ENCODE measurements at places on chromosomes 7 and 10.
A peak's percentile ranks its signal among the peaks of the same experiment; 100 is the strongest.

GRCh38 chr7:18278316-18278715 is 217.2 kb upstream of the HDAC9 start:
- no peak for DNase-seq
- no peaks in the 10 kb centered on the region for H3K36me3 ChIP-seq
- H3K27ac ChIP-seq = no peak overlapping the region
- H3K27me3 ChIP-seq = no peaks in the 10 kb centered on the region
- H3K4me1 ChIP-seq = no peaks in the 10 kb centered on the region
- H3K4me3 ChIP-seq = no peak overlapping the region

DNA sequence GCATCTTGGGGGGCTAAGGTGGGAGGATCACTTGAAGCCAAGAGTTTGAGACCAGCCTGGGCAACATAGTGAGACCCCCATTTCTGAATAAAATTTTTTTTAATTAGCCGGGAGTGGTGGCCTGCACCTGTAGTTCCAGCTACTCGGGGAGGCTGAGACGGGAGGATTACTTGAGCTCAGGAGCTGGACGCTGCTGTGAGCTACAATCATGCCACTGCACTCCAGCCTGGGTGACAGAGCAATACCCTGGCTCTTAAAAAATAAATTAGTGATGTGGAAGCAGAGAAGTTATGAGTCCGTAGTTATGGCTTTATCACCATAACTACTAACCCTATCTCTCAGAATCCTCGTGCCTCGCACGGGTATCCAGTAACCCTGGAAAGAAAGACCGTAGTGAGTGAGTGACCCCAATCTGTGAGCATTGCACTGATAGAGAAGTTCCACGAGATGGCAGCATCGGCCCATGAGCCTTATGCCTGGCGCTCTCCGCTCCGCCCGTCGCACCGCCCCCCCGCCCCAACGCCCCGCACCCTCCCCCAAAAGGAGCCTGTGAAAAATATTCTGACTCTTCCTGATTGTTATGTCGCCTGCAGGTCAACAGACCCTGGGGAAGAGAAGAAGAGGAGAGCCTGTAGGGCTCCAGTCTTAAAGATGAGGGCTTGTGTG is 4.9 kb upstream of the SLC29A3 start:
- H3K27ac ChIP-seq = no peak overlapping the region
- peak overlapping the region; percentile 33 for H3K4me3 ChIP-seq
- no peaks in the 10 kb centered on the region for H3K36me3 ChIP-seq
- peaks cover 25% of the 10 kb centered on the region for H3K4me1 ChIP-seq

GRCh38 chr10:88097092-88097516 is 233.7 kb downstream of the PTEN start:
- no peak for DNase-seq
- H3K27ac ChIP-seq = no peak overlapping the region
- no peaks in the 10 kb centered on the region for H3K27me3 ChIP-seq
- H3K4me3 ChIP-seq = no peak overlapping the region
- H3K4me1 ChIP-seq = no peaks in the 10 kb centered on the region

GRCh38 chr10:120961795-120962755 is 110.9 kb downstream of the WDR11 start:
- H3K4me1 ChIP-seq = peaks cover 25% of the 10 kb centered on the region
- H3K27me3 ChIP-seq = peaks cover 26% of the 10 kb centered on the region
- peak overlapping the region; percentile 23 for H3K4me3 ChIP-seq
- DNase-seq = no peak

- no peaks in the 10 kb centered on the region for H3K36me3 ChIP-seq
- H3K4me3 ChIP-seq = no peak overlapping the region
- peak; percentile 51 for DNase-seq
- no peak overlapping the region for H3K27ac ChIP-seq
- H3K27me3 ChIP-seq = no peaks in the 10 kb centered on the region
- H3K4me1 ChIP-seq = peaks cover 12% of the 10 kb centered on the region
Measured at GRCh38 chr7:10429511-10429910, 544.2 kb upstream of the PHF14 start.

DNA sequence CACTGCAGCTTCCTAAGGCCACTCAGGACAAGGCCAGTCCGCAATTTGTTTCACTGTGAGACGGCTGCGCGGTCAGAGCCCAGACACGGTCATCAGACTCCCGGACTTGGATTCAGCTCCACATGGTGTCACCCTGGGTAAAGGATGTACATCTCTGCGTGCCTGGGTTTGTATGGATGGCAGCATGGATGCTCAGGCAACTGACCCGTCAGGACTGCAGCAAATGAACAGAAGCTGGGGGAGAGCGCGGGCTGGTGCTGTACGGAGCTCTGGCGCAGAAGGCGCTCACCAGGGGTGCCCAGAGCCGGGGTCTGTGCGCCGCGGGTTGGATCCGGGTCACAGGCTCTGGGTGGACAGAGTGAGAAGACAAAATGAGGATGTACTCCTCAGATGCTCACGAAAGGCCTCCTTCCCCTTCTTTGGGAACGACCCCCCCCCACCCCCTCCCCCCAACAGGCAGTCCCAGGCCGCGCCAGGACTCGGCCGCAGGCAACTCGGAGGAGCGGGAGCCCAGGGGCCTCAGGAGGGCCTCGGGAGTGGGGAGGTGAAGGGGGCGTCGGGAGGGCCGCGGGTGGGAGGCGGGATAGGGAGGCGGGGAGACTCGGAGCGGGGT is 92.4 kb downstream of the CXCL12 start:
- H3K36me3 ChIP-seq = no peaks in the 10 kb centered on the region
- peaks cover 7% of the 10 kb centered on the region for H3K4me1 ChIP-seq
- no peak overlapping the region for H3K27ac ChIP-seq

DNA sequence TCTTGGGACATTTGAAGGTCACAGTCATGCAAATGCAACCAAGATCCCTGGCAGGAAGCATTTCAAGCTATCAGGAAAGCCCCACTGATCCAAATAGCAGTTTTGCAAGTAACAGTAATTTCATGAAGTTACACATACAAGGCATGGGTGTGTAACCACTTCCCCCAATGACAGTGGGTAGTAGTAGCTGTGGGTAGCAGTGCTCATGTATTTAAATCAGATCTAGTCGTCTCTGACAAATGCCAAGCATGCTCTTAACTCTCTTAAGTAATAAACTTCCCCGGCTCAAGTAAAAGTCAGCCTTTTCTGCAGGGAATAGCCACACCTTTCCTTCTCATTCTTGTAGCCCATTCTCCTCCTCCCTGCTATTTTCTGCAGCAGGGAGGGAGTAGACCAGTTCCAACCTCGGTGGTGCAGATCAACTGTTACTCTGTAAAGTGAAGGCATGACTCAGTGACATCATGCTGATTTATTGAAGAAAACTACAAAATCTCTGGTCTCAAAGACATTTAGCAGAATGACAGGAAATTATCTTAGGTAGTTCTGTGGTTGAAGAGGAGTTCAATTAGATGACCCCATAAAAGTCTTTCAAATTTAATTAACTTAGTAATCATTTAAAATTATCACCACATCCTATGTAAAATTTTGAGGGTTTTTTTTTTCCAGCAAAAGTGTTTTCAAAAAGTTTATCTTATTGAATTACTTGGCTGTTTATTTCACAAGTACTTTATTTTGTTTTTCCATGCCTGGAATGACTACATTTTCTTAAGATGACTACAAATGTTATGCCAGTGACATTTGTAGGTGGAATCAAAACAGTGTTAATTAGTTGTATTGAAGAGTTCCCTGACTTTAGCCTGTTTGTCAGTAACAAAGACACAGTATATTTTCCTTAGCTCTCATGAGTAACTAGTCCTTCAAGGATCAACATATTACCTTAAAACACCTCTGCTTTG is 568.3 kb downstream of the INHBA start:
- no peaks in the 10 kb centered on the region for H3K36me3 ChIP-seq
- no peak for DNase-seq
- no peak overlapping the region for H3K4me3 ChIP-seq
- H3K4me1 ChIP-seq = no peaks in the 10 kb centered on the region

- H3K27me3 ChIP-seq = no peaks in the 10 kb centered on the region
- H3K27ac ChIP-seq = no peak overlapping the region
- H3K36me3 ChIP-seq = no peaks in the 10 kb centered on the region
- DNase-seq = no peak
Measured at GRCh38 chr7:50771120-50772002, 11.3 kb downstream of the GRB10 start.

GRCh38 chr10:80699602-80700039 is 161.9 kb downstream of the SH2D4B start:
- no peak overlapping the region for H3K4me3 ChIP-seq
- H3K27me3 ChIP-seq = no peaks in the 10 kb centered on the region
- peak; percentile 94 for DNase-seq
- H3K27ac ChIP-seq = no peak overlapping the region
- no peaks in the 10 kb centered on the region for H3K4me1 ChIP-seq
- H3K36me3 ChIP-seq = no peaks in the 10 kb centered on the region

- H3K36me3 ChIP-seq = no peaks in the 10 kb centered on the region
- no peak overlapping the region for H3K27ac ChIP-seq
- H3K4me1 ChIP-seq = no peaks in the 10 kb centered on the region
- H3K4me3 ChIP-seq = no peak overlapping the region
- DNase-seq = no peak
- no peaks in the 10 kb centered on the region for H3K27me3 ChIP-seq
Measured at GRCh38 chr7:100614308-100614861, 2.0 kb downstream of the MOSPD3 start.

- no peaks in the 10 kb centered on the region for H3K36me3 ChIP-seq
- H3K4me3 ChIP-seq = no peak overlapping the region
- H3K4me1 ChIP-seq = no peaks in the 10 kb centered on the region
- no peak for DNase-seq
- no peak overlapping the region for H3K27ac ChIP-seq
Measured at GRCh38 chr7:28135315-28135714, 45.3 kb downstream of the JAZF1 start.

DNA sequence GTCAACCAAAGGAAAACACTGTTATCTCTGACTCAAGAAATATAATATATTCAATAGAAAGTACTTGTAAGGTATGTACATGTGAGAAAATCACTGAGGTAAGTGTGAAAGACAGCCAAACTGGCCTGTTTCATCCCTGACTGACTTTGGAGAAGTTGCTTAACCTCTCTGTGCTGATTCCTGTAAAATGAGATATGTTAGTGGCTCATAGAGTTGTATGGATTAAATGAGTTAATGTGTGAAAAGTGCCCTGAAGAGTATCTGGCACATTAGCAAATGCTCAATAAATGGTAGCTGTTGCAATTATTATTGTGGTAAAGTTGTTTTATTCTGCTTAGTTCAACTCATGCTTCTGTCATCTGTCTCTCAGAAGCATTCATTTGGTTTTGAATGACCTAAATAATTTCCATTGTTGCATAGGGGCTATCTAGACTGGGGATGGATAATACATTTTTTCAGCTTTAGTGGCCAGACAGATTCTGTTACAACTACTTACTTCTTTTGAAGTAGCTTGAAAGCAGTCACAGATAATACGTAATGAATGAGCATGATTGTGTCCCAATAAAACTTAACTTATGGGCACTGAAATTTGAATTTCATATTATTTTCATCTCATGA is 84.3 kb downstream of the SKAP2 start:
- H3K27me3 ChIP-seq = no peaks in the 10 kb centered on the region
- H3K4me3 ChIP-seq = no peak overlapping the region
- no peaks in the 10 kb centered on the region for H3K36me3 ChIP-seq
- DNase-seq = no peak
- no peak overlapping the region for H3K27ac ChIP-seq

DNA sequence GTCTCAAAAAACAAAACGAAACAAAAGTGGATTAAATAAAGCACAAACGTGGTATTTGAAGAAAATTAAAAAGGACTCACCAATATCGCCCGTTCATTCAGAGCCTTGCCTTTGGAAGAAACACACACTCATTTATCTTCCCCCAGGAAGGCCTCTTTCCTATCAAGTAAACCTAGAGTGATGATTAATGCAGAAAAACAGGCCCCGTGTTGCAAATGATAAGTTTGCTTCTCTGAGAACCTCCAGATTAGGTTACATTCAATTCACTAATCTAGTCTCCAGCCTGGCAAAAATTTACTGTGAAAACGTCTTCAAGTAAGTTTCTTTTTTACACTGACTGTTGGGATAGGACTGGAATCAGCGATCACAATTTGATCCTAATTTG is 78.0 kb upstream of the C1GALT1 start:
- no peak for DNase-seq
- H3K27me3 ChIP-seq = no peaks in the 10 kb centered on the region
- H3K4me1 ChIP-seq = peaks cover 19% of the 10 kb centered on the region
- H3K36me3 ChIP-seq = no peaks in the 10 kb centered on the region

DNA sequence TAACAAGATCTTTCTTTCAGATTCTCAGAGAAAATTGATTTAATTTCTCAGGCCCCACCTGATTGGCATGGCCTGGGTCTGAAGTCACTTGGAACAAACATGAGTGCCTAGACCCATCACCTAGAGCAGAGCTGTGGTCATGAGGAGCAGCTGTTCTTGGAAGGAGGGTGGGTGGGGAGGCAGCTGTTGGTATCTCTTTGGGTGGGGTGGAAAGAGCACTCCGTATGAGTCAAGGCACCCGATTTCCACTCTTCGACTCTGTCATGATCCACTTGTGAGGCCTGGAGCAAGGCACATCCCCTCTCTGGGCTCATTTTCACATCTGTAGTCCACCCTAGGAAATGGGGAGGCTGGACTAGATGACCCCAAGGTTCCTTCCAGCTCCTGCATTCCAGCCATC is 156.7 kb downstream of the C10orf105 start:
- H3K4me1 ChIP-seq = peaks cover 29% of the 10 kb centered on the region
- no peaks in the 10 kb centered on the region for H3K27me3 ChIP-seq
- no peak overlapping the region for H3K4me3 ChIP-seq
- H3K36me3 ChIP-seq = no peaks in the 10 kb centered on the region
- H3K27ac ChIP-seq = no peak overlapping the region

- no peaks in the 10 kb centered on the region for H3K27me3 ChIP-seq
- no peak overlapping the region for H3K27ac ChIP-seq
- no peak for DNase-seq
- no peaks in the 10 kb centered on the region for H3K36me3 ChIP-seq
Measured at GRCh38 chr7:67343572-67343971, 346.9 kb downstream of the TYW1 start.

Measured in neural progenitor cell (in vitro differentiated cells).